Activated T-helper 1 cell treated with anti-CD3 and anti-CD28 coated beads, Interleukin-2, amount 50 U/mL, for 16 hours (primary cell): ENCODE measurements at places on chromosomes 1 and 21.

- no peak for DNase-seq
Observed at GRCh38 chr21:31124010-31124409, 85.7 kb upstream of the KRTAP19-8 start.

DNA sequence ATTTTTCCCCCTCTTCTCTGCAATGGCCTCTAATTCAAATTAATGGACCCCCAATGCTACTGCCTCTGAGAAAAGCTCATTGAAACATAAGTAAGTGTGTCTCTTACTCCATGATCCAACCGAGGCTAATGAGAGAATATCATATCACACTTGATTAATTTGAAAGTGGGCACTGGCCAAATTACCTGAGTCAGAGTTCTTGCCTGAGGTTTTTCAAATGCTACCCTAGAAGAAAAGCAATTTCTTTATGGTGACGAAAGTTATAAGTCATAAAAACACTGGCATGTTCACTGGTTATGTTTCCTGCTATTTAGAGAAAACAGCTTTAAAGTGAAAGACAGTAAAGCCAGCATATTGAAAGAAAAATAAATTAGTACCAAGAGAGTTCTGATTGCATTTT is 368.8 kb upstream of the TMPRSS15 start:
- no peak for DNase-seq

- no peak for DNase-seq
Observed at GRCh38 chr1:220876511-220877376, 2.5 kb upstream of the HLX start.

GRCh38 chr1:41802532-41803501 is 115.9 kb downstream of the HIVEP3 start:
- DNase-seq = no peak

DNA sequence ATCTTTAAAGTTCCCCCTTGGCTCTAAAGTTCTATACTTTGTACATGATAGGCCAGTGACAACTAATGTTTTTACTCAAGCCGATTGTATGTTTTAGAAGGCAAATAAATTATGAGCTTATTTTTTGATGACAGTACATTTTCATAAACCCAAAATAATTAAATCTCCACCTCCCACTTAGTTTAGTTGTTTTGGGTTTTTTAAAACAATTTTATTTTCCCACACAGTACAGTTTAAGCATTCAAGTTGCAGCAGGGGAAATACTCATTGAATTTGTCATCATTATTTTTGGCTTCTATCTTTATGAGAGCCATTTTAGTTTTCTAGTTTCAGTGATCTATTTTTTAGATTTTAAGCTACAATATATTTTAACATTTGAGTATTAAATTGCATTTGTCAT is 93.6 kb downstream of the OLFML2B start:
- DNase-seq = no peak

DNA sequence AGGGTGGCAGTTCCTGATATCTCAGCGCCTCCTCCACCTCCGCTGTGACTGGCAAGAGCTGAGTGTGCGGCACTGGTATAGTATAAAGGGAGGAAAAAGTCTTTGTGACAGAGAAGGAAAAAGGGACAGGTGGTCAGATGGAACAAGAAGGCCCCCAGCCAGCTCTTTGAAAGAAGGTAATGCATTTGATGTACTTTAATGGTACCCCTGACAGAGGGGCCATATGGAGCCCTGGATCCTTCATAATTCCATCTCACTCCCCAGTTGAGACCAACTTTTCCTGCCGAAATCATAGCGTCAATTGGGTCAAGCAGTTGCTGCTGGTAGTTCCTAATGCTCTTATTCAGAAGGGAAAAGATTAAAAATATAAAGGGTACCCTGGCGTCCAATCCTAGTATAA is 198.2 kb downstream of the ZNF326 start:
- DNase-seq = no peak

DNA sequence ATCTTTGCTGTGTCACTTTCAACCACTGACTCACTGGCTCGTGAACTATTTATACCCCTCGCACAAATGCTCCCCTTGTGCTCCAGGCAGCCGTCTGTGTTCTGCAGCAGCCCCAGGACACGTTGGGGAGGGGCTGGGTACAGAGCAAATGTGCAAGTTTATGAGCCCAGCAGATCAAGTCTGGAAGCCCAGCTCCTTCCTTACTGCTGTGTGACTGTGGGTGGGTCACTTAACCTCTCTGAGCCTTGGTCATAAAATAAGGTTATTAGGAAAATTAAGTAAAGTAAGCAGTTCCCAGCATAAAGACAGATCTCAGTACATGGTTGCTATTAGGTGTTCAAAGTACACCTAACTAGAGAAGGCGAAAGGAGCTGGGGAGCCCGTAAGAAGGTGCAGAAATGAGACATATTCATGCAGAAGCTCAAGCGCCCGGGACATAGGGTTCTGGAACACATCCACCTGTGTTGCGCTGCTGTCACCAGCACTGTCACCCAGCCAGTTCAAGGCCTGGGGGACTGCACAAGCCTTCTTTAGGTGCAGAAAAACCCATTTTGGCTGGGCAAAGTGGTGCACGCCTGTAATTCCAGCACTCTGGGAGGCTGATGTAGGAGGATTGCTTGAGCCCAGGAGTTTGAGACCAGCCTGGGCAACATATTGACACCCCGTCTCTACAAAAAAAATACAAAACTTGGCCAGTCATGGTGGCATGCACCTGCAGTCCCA is 13.8 kb downstream of the EFHD2 start:
- DNase-seq = no peak

GRCh38 chr1:197902131-197902453 is 338 bp upstream of the C1orf53 start:
- no peak for DNase-seq

GRCh38 chr1:150267896-150268295 is 920 bp downstream of the APH1A start:
- DNase-seq = no peak

- no peak for DNase-seq
Observed at GRCh38 chr1:68511254-68511653, 14.4 kb upstream of the DEPDC1 start.

- DNase-seq = no peak
Observed at GRCh38 chr1:99964806-99965205, 5.0 kb upstream of the SLC35A3 start.

DNA sequence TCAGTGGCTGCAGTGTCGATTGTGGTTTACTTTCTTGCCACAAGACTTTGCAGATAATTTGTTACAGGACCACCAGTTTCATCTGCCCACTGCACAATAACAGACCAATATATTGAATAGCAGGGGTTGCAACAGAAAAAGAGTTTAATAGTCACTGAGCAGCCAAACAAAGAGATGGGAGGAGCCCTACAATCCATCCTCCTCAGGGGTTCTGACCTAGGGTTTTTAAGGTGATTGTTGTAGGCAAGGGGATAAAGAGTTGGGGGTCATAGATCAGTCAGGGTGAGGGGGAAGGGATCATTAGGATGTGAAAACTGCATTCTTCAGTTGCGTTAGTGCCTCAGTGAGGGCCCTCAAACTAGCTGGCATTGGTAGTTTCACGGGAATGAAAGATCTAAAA is 110.7 kb upstream of the OLFM3 start:
- DNase-seq = no peak

- no peak for DNase-seq
Observed at GRCh38 chr1:2067393-2067792, 17.2 kb downstream of the PRKCZ start.

GRCh38 chr1:34400675-34401074 is 224.0 kb downstream of the C1orf94 start:
- DNase-seq = no peak

DNA sequence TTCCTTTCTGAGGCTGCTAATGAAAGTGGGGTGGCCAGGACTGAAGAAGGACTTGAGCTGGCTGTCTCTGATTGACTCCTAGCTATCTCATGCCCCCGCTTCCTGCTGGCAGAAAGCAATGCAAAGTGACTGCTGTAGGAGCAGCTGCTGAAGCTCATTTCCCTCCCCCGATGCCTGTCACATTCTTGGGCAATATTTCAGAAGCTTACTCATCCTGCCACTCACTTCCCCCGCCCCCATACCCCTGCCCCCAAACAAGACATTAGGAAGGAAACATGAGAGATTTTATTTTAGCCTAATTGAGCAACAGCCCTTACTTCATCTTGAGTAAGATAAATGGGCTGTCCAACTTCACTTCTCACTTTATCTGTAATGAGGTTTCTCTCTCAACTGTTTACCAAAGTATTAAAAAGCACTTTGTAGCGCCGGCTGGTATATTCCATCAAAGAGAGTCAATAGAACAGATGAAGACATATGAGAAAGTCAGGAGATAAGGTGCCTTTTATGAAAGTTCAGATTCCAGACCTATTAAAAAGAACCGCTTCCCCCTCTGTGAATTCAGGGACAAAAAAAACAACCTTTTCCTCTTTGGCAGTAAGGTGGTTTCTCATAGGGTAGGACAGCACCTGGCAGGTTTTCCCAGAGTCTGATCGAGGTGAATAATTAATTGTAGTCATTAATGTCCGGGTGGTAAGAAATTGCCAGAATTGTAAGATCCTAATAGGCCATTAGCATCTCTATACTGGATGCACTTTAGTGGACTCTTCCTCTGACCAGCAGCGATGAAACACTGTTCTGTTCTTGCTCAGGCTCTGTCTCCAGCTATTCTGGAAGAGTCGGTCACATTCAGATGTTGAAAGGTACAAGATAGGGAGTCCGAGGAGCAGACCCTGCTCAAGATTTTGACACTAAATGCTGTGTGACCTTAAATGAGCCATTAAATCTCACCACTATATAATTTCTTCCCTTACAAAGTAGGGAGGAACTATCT is 70.2 kb downstream of the SH3GLB1 start:
- DNase-seq = no peak

GRCh38 chr1:37858931-37859506 is 373 bp downstream of the MTF1 start:
- no peak for DNase-seq

- DNase-seq = no peak
Observed at GRCh38 chr1:86000601-86001000, 156.0 kb downstream of the COL24A1 start.

- no peak for DNase-seq
Observed at GRCh38 chr1:230359992-230360668, 66.0 kb downstream of the PGBD5 start.

GRCh38 chr21:28734522-28735175 is 258.0 kb downstream of the LTN1 start:
- DNase-seq = no peak

DNA sequence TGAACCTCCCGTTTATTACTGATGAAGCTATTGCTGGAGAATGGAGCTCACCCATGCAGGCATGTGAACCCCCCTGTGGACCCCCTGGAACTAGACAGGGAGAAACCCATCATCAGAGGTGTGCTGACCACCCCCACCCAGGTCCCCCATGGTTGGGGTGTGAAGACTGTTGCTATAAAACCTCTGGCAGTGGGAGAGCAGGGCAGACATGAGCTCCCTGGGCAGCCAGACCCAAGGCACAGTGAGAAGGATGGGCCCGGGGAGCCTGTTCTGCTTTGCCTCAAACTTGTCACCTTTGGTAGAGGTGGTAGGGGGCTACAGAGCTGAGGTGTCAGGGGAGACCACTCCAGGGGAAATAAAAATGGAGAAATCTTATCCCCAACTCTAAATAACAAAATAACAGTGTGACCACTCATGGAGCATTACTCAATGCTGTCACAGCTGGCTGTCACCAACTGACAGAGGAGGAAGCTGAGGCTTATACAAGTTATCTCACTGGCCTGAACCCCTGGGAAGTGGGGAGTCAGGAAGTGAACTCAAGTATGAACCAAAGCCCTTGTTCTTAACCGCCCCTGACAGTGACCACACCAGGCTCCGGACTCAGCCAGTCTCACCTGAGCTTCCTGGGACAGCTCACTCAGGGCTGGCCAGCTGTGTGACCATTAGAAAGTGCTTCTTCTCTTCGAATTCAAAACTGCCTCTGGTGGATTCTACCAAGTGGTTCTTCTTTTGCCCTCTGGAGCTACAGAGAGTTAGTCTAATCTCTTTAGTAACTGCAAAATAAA is 698.8 kb downstream of the MATN1 start:
- DNase-seq = no peak

DNA sequence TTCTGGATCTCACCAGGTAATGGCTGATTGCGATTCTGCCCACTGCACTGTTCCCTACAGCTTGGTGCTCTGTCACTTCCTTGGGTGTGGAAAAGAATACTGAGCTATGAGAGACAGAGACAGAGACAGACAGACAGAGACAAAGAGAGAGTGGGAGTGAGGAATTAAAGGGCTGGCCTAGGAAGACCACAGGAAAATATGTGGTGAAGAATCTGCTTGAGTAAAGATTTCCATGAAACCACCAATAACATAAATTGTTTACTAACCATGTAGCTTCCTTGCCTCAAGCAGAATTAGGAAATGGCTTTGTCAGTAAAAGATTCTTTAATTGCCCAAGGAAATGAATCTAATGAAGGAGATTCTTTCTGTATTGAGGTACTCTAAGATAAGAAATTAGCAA is 54.4 kb downstream of the MPZL1 start:
- DNase-seq = no peak

GRCh38 chr1:151981178-151981525 is 12.5 kb downstream of the S100A10 start:
- no peak for DNase-seq

- no peak for DNase-seq
Observed at GRCh38 chr21:17798796-17799195, 20.4 kb downstream of the C21orf91 start.
